ENCODE measurements at places on chromosomes 3 and 15.

- no peak for DNase-seq
These were observed 221.1 kb upstream of the P2RY1 start for GRCh38 chr3:152613851-152614250.

GRCh38 chr3:129616713-129617112 is 10.2 kb upstream of the PLXND1 start:
- DNase-seq: no peak

- no peak for DNase-seq
These were observed 27.0 kb upstream of the MUC4 start for GRCh38 chr3:195838714-195839113.

GRCh38 chr3:123620343-123620742 is 35.5 kb upstream of the HACD2 start:
- no peak for DNase-seq

DNA sequence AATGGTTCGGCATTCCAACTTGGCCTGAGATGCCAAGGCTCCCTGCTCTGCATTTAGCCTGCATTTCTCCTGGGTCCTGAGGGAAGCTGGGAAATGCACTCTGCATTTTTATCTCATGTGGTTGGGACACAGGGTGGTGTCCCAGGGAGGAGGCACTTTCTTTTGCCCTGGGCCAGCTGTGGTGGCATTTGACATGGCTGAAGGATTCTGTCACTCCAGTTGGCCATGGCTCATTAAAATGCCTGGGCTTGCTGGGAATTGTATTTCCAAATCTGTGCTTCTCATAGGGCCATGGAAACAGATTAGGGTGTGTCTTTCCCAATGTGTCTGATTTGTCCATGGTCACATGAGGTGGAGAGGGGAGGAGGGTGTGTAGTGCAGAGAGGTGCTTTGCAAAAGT is 128.3 kb upstream of the RGMA start:
- no peak for DNase-seq

DNA sequence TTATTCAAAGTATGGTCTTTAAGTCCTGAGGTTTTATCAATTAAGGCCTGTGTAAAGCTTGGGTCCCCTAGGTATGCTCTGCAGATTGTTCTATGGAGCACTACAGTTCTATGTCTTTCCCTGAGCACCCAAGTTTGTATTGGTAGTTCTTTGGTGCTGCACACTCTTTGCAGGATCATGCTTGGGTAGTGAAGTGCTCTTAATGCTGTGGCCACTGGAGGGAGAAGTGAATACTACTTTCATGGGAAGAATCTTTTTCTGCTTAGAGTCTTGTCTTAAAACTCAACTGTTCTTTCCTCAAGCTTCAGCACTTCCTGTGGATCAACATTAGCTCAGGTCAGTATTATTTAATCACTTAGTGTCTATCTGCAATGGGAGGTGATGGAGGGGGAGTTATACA is 93.6 kb upstream of the CFAP20DC start:
- no peak for DNase-seq

DNA sequence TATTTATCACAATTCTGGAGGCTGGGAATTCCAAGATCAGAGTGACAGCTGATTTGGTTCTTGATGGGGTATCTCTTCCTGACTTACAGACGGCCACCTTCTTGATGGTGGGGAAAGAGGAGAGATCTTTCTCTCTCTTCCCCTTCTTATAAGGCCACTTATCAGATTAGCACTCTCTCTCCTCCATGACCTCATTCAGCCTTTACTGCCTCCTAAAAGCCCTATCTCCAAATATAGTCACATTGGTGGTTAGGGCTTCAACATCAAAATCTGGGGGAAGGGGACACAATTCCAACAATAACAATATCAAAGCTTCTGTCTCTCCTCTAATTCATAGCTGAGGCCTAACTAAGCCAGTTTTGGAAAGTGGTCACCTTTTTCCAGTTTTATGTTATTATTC is 91.7 kb upstream of the MBNL1 start:
- DNase-seq: no peak

- no peak for DNase-seq
These were observed 120.0 kb downstream of the ATP1B3 start for GRCh38 chr3:141996437-141996836.
